ENCODE measurements at places on chromosomes 11 and 22. TPM values are rescaled to one million over a fixed set of nuclear protein-coding genes. Genes with fewer than 3 reads are reported as not detected.

Gene OR8U1
- not detected for total RNA-seq

Gene A4GALT
- 10.9 TPM for total RNA-seq

Gene TYR
- total RNA-seq: not detected

Gene IGSF22
- not detected for total RNA-seq

Gene GLB1L2
- total RNA-seq: 0.85 TPM

Gene PTPMT1
- 109 TPM for total RNA-seq

Gene SCUBE2
- total RNA-seq: 55.2 TPM

Gene MS4A3
- total RNA-seq: not detected

Measured in subcutaneous adipose tissue (tissue), 4 donors.